ENCODE measurements at places on chromosomes 1 and 21.

DNA sequence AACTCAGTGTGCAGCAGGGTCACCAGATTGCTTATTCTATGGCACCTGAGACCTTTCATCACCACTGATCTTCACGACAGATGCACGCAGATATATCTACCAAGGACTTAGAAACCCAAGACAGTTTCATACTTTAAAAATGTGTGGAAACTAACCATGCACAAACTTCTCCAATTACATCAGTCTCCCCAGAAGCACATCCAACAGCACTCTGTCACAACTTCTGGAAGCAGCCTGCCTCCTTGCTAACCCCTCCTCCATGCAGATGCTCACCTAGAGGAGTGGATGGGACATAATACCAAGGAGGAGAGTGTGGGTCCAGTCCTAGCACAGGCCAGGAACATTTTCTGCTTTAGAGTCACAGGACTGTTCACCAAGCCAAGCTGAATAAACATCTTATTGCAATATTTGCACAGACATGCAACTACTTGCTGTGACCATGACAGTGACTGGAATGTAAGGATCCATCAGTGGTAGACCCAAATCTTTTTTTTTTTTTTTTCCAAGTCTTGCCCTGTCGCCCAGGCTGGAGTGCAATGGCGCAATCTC lies 69.4 kb downstream of the HIVEP3 start:
- no peak for DNase-seq

GRCh38 chr1:207581496-207582153 lies 63.3 kb upstream of the CR1L start:
- DNase-seq: no peak

- DNase-seq: no peak
Observed at GRCh38 chr1:82042306-82043060, 241.7 kb downstream of the ADGRL2 start.

GRCh38 chr1:100736324-100736723 lies 16.8 kb downstream of the VCAM1 start:
- no peak for DNase-seq

DNA sequence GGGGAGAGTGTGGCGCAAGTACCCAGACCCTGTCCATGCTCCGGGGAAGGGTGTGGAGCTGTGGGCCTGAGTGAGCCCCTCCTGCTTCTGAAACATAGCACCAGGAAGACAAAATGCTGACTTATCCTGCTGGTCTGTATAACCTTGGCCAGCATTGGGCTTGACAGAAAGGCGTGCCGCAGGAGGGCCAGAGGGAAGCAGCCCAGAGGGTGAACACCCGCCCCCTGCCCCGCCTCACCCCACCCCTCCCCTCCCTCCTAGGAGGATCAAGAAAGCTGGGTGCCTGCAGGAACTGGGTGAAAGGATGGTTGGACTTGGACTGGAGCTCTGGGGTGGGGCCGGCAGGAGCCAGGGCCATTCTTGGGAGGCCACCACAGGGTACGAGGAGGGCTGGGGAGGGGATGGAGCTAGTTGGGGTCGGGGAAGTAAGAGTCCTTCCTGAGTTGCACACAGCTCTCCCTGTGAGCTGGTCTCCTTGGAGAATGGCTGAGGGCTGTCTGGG lies 27.1 kb downstream of the PTPRF start:
- DNase-seq: no peak

- no peak for DNase-seq
Observed at GRCh38 chr21:45412491-45412890, 7.5 kb downstream of the COL18A1 start.

GRCh38 chr1:109484519-109484975 lies 842 bp downstream of the ATXN7L2 start:
- peak; percentile 8 for DNase-seq

- no peak for DNase-seq
Observed at GRCh38 chr1:165641231-165641987, 10.4 kb downstream of the MGST3 start.

- DNase-seq: no peak
Observed at GRCh38 chr21:36513430-36513829, 33.5 kb upstream of the CLDN14 start.

GRCh38 chr1:160370561-160371345 lies 3.9 kb downstream of the NHLH1 start:
- DNase-seq: no peak

DNA sequence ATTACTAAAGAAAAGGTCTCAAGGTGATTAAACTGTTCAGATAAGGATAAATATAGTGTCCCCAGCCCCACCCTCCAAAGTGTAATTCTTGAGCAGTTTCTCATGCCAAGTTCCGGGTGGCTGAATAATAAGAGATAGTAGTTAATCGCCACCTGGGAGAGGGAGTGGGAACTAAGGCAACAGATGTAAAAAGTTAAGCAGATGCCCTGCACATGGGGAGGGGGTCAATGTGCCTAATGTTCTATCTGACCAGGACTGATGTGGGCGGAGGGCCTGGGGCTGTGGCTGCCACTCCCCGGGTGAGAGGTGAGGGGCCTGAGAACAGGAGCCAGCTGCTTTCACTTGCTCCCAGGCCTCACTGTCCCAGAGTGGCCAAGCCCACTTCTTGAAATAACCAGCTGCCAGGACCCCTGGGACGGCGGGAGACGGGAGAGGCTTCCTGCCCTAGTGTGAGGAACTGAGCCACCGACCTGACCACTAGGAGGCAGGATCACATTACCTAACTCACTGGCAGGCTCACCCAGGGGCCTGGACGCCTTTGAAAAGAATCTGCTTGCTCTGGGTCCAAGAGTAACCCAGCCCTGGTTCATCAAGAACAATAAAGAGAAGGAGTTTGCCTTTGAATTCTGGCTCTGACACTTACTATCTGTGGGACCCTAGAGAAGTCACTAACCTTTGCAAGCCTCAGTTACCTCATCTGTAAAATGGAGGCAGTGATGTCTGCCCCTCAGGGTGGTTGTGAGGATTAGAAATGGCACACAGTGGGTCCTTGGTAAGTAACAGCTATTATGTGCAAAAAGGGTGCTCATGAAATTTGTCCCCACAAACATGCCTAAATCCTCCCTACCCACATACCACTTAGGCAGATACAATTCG lies 179.2 kb downstream of the ATG4C start:
- DNase-seq: peak; percentile 32

- DNase-seq: no peak
Observed at GRCh38 chr1:3896396-3897000, 3.6 kb downstream of the C1orf174 start.

DNA sequence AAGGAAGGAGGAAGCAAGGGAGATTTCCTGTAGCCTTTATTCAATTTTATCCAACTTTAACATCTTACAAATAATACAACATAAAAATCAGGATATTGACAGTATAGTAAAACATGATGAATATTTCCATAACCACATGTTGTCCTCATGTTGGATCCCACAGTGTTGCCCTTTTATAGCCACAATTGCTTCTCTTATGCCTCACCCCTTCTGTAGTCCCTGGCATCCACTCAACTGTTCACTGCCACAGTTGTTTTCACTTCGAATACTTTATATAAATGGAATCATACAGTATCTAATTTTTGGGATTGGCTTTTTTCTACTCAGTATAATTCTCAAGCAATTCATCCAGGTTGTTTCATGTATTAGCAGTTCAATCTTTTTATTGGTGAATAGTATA lies 44.8 kb downstream of the SRSF11 start:
- DNase-seq: no peak

DNA sequence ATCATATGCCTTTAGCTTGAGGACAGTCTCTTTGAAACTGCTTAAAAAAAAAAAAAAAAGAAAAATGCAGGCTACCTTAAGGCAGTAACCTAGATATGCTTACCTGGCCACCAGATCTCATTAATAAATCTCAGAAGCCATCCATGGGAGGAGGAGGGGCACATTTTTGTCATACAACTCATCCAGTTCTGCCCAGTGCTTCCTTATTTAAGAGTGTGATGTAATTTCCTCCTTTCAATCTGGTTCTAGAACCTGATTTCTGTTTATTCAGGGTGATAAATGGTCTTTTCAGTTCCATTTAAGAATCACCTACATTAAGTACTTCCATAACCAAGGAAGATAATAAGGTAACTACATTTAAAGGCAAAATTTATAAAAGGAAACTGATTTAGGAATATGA lies 6.1 kb downstream of the ERRFI1 start:
- DNase-seq: no peak

DNA sequence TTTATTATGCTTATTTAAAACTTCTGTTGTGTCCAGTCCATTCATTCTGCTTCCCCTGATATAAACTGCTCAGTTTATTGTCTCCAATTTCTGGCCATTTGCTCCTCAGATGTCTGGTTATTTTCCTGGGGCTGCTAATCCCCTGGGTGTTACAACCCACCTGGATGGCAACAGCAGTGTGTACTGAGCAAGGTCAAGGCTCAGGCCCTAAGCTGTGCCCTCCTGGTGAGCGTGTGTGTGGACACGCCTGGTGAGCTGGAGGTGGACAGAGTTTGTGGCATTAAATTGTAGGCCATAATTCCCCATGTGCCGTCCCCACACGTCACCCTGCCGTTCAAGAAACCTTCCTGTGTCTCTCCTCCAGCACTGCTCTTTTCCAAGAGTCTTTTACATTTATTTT lies 18.1 kb upstream of the KIF1B start:
- DNase-seq: no peak

DNA sequence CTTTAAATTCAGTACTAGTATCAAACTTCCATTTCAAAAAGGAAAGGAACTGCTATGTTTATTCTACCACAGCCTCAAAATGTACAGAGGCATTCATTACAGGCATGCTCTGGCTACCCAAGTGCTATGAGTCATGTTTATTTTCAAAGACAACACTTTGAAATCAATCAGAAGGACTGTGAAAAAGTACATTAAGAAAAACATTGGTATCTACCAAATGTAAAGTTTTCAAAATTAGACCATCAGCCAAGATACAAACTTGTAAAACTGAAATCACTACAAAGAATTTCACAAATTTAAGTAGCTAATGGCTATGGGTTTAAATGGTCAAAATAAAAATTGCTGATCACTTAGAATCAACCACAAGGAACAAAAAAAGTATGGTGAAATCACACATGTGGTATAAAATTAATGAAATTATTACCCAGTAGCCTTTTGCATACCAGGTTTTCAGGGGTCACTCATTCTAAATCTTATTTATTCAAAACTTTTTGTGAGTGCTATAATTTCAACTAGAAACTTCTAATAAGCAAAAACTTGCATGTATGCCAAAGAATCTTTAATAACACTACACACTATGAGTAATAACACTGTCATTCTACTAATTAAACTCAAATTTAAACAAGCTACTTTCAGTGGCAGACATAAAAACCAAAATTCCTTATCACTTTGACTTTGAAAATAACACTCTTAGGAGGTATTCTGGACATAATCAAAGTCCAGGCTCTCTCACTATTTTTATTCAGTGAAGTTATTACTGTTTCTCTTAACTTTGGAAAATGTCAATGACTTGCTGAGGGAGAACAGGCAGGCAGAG lies 49.2 kb downstream of the ENAH start:
- DNase-seq: no peak

DNA sequence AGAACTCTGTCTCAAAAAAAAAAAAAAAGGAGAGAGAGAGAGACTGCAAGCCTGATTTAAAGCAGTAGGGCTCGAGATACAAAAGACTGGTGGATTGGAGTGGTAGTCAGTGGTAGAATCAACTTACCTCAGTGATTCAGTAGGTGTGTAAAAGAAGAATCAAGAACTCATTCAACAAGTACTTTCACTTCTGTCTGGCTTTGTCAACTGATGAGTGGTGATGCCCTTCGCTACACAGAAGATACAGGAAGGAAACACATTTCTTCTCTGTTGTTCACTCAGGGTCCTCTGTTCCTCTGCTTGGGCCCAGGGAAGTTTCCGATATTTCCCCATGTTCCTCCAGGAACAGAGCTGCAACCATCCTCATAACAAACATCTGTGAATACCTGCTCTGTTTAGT lies 68.6 kb upstream of the COG2 start:
- DNase-seq: no peak

DNA sequence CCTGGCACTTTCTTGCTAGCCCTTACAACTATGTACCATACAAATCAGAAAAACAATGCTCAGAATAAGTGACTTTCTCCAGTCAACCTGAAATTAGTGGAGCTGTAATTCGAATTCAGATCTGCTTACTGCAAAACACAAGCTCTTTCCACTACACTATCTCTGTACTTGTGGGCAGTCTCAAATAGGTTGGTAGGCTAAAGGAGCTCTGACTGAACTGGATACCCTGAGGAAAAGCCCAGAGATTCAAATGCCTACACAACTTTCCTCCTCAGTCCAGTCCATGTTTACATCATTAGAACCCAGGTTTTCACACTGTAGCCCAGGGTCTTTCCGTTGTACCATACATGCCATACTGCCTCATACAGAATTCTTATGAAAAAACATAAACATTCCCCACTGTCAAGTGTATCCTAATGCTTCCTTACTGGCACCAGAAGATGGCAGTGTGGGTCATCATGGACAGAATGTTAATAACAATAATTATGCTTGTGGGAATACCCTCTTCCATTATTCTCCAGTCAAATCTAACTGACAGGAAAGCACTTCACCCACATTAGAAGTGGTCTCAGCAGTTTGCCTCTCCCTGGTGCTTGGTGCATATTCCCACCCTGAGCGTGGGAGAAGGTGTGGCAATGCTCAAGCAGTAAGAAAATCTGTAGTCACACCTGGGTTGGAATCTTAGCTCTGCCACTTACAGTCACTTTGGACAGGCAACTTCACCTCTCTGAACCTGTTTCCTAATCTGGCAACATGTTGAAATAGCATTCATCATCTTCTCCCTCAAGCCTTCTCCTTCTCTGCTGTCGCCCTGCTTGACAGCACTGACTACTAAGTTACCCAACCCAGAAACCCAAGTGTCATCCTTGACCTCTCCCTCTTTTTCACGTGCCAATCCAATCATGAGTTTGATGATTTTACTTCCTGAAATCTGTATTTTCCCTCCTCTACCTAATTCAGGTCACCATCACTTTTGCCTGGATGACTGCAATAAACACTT lies 14.4 kb upstream of the ZFYVE9 start:
- DNase-seq: peak; percentile 20

DNA sequence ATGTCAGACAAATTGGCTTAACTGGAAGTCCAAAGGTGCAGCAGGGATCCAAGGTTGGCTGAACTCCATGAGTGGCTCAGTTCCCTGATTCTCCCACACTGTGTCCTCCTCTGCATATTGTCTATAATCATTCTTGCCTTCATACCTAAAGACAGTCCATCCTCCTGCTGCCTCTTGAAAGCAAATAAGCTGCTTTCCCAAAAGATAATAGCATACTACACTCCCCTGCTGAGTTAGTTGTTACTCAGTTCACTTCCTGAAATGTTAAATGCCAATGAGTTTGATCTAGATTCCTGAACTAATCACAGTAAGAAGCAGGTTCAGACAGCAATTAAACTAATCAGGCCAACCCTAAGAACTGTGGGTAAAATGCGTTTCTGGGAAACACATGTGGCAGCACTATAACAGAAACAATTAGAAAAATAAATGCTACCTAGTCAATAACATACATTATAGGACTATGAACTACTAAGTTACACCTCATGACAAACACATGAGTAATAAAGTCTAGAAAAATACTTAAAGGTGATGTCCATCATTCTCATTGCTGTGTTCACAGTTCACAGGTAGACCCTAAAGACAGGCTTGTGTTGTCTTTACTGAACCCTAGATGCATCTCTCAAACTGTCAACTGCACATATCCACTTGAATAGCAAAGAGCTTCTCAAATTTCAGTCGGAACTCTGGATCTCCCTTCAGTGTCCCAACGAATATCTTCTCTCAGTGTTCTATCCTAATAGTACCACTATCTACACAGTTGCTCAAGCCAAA lies 50.8 kb upstream of the BOLA1 start:
- peak; percentile 6 for DNase-seq

Data from activated CD4-positive, alpha-beta T cell treated with anti-CD3 and anti-CD28 coated beads, Interleukin-2, amount 50 U/mL, for 16 hours (primary cell).